ENCODE measurements at places on chromosomes 6 and 20.

GRCh38 chr6:112906726-112907125, 559.6 kb downstream of the RFPL4B start:
- DNase-seq, result no peak

DNA sequence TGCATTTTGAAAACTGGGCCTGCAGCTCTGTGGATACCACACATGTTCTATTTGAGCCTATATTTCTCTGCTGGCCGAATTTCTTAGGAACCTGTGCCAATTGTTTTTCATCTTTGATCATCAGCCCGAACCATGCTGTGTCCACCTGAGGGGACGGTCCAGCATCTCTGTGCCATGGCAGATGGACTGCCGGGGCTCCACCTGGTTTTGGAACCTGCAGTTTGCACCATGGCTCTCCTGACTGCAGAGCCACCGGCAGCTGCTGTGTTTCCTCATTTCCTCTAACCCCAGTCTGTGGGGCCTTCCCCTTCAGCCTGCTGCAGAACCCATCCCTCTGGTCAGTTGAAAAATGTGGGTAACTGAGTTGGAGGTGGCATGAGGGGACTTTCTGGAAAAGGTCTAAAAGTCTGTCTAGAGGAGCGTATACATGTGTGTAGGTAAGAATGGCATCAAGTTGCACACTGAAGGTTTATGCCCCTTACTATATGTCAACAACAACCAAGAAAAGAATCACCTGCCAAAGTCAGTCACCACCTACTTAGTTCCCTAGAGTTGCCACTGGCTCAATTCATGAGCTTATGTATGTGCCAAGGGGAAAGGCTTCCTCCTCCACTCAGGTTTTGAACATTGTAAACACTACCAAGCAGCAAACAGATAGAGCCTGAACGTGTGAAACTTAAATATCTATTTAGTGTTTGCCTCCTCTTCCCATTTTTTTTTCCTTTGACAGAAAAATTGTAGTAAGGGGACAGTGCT, 548.2 kb downstream of the PRKN start:
- no peak for DNase-seq

- no peak for DNase-seq
These were observed 347.5 kb downstream of the PRL start for GRCh38 chr6:21949211-21949801.

GRCh38 chr6:39188098-39188450, 41.2 kb downstream of the KCNK5 start:
- DNase-seq, result no peak

GRCh38 chr6:123316733-123317323, 319.9 kb downstream of the TRDN start:
- no peak for DNase-seq

DNA sequence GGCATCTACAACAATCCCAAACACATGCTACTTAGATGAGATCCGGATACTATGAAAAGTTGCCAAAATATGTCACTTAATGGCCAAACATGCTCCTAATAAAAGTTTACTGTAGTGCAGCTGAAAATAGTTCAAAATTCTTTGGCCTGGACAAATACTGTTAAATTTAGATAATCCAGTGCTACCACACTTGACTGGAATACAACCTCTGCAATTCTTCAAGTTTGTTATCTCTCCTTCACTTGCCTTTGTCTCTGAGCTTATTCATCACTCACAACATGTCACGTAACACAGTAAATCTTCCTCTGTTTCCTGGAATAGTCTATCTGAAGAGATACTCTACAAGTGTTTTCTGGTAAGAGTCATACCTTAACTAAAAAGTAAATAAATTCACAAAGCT, 10.5 kb upstream of the PLN start:
- DNase-seq, result no peak

- no peak for DNase-seq
These were observed 11.4 kb upstream of the MDFI start for GRCh38 chr6:41626917-41627316.

DNA sequence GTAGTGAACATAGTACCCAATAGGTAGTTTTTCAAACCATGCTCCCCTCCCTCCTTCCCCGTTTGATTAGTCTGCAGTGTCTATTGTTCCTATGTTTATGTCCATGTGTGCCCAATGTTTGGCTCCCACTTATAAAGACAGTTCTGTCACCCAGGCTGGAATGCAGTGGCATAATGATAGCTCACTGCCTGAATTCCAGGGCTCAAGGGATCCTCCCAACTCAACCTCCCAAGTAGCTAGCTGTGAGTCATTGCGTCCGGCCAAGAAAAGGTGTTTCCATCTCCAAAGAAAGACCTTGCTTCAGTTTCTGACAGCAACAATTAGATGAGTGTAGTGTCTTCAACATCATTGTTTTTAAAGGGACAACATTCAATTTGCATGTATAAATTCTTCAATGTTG, 131.1 kb upstream of the CEP162 start:
- no peak for DNase-seq

- DNase-seq, result no peak
These were observed 179.1 kb downstream of the THBS2 start for GRCh38 chr6:169074526-169074925.

- no peak for DNase-seq
These were observed 9.1 kb downstream of the OCSTAMP start for GRCh38 chr20:46541229-46541935.

DNA sequence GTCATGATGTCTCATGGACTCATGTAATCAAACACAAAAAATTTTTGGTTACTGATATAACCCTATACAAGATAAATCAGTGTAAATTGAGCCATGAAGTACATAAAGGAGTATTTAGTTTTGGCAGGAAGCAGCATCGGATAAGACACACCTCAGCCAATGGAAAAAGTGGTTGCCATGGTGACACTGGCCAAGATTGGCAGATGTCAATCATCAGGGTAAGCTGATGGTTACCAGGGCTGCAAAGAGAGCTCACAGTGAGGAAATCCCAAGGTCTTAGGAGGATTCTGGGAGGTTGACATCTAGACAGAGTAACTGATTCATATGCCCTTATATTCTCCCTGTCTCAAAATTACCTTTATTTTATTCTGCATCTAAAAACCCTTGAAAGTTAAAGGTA, 203.8 kb upstream of the PCSK2 start:
- DNase-seq, result no peak

DNA sequence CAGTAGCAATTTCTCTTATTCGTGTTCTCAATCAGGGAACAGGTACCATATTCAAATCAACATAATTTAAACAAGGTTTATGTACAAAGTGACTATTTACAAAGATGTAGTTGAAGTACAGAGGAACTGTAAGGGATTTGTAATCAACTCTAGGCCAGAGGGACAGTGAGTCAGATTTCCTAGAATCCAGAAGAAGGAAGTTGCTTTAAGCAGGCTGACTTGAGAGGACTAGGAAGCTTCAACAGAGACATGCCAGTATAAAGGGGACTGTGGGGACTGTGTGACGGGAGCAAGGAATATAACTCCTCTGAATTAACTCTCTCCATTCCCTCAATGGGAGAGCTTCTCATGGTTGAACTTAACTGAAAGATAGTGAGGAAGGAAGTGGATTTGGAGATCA, 427.4 kb upstream of the JAG1 start:
- DNase-seq, result no peak

- DNase-seq, result no peak
These were observed 13.9 kb downstream of the PI16 start for GRCh38 chr6:36968266-36968977.

GRCh38 chr6:47353871-47354270, 44.2 kb upstream of the TNFRSF21 start:
- DNase-seq, result no peak
